ENCODE measurements at places on chromosomes 13 and 19.

DNA sequence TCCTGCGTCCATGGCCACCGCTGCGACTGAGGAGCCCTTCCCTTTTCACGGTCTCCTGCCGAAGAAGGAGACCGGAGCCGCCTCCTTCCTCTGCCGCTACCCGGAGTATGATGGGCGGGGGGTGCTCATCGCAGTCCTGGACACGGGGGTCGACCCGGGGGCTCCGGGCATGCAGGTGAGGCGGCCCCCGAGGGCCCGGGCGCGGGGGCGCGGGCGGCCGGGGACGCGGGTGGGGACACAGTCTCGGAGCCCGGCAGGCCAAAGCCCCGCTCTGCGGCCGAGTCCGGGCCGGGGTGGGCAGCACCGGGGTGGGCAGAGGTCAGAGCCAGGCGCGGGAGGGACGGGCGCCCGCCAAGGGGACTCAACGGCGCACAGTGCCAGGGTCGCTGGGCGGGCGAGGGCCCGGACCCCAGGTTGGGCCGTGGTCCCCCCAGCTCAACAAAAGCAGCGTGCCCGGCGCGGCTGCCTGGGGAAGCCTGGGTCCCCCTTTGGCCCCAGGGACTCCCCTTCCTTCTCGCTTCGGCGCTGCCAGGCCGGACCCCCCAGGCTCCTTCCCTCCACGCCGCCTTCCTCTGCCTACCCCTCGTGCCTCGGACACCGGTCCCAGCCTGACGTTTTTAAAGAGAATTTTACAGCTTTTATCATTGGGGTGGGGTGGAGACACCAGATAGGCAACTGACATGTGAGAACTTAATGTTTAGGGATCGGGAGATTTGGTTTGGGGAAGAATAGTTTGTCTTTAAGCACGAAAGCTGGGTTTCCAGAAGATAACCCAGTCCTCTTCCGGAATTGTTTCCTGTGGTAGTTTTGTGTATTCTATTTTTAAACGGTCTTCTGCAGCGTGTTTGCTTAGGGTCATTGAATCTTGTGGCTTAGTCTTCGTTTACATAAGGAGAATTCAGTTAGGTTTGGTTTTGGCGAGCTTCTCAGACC lies 509 bp downstream of the TPP2 start:
- DNase-seq, result no peak

- no peak for DNase-seq
These were observed 3.3 kb downstream of the BCAM start for GRCh38 chr19:44812142-44812718.

DNA sequence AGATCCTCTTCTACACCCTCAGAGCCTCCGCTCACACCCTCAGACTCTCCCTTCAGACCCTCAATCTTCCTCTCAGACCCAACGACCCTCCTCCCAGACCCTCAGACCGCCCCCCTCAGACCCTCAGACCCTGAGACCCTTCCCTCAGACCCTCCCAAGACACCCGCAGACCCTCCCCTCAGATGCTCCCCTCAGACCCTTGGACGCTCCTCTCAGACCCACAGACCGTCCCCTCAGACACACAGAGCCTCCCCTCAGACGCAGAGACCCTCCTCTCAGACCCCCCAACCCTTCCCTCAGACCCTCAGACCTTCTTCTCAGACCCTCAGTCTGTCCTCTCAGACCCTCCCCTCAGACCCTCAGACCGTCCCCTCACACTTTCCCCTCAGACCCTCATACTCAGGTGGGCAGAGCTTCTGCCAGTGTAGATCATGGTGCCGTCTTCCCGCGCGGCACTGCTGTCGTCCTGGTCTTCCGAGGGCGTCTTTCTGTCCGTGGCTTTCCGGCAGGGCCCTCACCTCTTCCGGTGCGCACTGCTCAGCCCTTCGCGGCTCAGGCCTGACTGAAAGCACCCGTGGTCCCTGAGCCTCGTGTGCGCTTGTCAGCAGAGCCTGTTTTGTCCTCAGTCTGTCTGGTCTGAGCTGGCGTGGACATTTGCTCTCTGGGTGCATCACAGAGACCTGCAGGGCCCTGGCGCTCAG lies 18.9 kb upstream of the TFDP1 start:
- no peak for DNase-seq

- peak; percentile 58 for DNase-seq
These were observed 21.4 kb downstream of the LCP1 start for GRCh38 chr13:46160471-46161066.

GRCh38 chr13:49020940-49021553 lies 45.3 kb downstream of the FNDC3A start:
- DNase-seq, result peak; percentile 3

GRCh38 chr13:106636492-106636891 lies 68.6 kb upstream of the ARGLU1 start:
- no peak for DNase-seq

DNA sequence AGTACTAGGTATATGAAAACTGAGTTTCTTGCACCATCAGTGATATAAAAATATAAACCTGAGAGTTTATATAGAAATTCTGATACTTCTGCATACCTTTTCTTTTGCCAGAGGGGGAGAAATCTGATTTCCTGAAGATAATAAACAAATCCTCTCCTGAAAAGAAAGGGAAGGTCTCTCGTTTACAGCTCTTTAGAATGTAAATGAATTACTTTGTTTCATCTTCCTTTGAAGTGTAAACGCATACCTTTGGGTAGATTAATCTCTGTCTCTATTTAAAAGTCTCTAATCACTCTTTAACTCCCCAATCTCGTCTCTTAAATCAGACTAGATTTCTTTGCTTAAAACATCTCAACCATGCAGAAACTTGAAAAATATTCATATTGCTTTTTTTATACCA lies 1092.9 kb downstream of the SLITRK5 start:
- no peak for DNase-seq
